ENCODE measurements at places on chromosomes 2 and 18.

DNA sequence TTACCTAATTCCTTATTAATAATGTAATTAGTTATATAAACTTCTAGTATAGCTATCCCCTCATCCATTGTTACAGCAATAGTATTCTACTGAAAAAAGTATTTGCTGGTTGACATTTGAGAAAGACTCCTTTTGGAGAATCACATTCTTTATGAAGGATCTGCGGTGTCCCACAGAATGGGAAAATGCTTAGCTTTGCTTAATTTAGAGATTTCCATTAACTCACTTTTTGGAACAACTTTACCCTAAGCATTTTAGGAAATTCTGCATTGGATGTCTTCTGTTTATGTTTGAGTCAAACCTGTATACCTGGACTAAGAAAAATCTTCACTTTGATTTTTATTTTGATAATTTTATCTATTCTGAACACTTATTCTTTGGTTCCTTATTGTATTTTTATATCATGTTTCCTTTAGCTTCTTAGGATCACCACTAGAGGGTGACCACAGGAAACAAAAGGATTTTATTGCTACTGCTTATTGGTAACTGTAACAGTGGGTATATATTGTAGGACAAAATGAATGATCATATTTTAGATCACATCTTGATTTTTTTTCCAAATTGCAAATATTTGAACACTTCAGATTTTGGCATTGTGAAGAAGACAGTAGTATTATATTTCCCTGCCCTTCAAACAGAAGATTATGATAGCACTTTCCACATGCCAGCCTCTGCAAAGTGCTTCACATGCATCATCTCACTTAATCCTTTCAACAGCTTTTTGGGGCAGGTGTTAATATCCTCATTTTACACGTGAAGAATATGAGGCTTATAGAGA lies 79.6 kb downstream of the MIB1 start:
- DNase-seq: peak; percentile 13

- DNase-seq: no peak
Observed at GRCh38 chr18:67496469-67496868, 20.1 kb downstream of the DSEL start.

DNA sequence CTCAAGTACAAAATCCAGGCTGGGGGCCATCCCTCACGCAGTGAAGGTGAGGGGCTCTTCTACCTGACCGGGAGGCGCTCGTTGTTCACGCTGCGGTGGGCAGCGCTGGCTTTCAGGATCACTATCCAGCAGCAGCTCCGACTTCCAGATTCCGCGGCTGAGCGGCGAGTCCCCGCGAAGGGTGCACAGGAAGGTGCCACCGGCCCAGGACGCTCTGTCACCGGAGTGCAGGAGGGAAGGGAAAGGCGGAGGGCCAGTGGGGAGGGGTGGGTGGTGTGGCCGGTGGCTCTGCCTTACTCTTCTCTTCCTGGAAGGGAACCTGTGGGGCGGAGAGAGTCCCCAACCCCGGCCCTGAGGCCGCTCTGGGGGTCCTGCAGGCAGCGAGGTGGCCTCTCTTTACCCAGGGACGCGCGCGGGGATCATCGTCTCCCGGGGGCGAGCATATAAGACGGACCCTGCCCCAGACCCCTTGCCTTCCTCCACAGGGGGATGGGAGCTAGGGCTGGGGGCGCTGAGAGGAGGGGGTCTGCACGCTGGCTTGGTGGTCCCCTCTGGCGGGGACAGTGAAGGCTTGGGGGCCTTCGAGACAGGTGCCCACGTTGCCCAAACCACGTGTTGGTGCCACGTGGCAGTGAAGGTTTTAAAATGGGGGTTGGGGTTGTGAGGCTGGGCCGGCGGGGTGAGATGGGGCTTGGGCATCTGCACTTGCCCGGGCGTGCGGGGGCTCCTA lies 26.9 kb upstream of the HS6ST1 start:
- no peak for DNase-seq

GRCh38 chr2:134320930-134321329 lies 67.1 kb downstream of the MGAT5 start:
- no peak for DNase-seq

DNA sequence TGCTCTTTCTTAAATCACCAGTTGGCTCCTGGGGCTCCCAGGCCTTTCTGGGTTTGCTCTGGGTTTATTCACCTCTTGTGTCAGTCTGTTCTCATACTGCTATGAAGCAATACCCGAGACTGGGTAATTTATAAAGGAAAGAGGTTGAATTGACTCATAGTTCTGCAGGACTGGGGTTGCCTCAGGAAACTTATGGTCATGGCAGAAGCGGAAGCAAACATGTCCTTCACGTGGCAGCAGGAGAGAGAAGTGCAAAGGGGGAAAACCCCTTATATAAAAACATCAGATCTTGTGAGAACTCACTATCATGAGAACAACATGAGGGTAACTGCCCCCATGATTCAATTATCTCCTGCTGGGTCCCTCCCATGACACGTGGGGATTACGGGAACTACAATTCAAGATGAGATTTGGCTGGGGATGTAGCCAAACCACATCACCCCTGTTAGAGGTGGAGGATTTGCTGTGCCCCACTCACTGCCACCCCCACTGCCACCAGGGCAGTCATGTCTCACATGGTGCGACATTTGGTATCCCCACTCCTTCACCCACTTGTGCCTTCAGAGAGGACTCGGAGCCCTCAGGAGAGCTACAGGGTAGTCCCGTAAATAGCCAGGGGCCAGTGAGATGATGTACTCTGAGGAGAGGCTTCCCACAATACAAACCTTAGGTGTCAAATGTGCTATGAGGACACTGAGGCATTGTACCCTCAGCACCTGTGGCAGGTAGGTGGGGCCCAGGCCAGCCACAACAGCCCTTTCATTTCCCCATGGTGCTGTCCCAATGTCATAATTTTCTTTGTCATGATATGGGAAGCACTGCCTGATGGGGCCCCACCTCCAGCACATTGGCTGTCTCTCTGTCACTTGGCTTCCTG lies 35.7 kb downstream of the CDC42EP3 start:
- no peak for DNase-seq
